Stimulated activated CD4-positive, alpha-beta T cell treated with anti-CD3 and anti-CD28 coated beads, TNF-alpha, amount 100 ng/mL, for 4 hours (primary cell): ENCODE measurements at places on chromosomes 4 and X.

GRCh38 chr4:7960017-7960789 is 20.5 kb upstream of the AFAP1 start:
- no peak for DNase-seq

GRCh38 chrX:24207826-24208225 is 58.3 kb downstream of the ZFX start:
- DNase-seq, result no peak

DNA sequence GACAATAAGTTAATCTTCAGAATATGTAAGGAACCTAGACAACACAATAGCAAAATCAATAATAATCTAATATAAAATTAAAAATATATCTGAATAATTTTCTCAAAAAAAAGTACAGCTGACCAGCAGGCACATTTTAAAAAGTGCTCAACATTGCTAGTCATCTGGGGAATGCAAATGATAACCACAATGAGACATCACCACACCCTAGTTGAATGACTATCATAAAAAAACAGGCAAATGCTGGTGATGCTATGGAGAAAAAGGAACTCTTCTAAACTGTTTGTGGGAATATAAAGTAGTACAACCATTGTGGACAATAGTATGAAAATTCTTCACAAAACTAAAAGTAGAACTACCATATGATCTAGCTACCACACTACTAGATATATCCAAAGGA is 956.9 kb upstream of the NDST4 start:
- DNase-seq, result no peak

DNA sequence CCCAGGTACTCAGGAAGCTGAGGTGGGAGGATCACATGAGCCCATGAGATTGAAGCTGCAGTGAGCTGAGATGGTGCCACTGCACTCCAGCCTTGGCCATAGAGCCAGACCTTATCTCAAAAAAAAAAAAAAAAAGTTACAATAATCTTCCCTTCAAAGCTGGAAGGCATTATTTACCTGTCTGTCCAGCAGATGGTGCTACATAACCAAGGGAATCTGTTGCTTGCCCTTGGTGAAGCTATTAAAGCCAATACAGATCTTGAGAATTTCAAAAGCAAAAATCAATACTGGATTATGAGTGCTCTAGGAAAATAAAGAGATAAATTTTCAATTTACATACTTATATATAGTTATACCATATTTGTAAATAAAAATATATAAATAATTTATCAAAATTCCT is 25.9 kb downstream of the PKD2 start:
- no peak for DNase-seq

GRCh38 chr4:73851293-73851692 is 1.8 kb upstream of the PF4V1 start:
- no peak for DNase-seq

DNA sequence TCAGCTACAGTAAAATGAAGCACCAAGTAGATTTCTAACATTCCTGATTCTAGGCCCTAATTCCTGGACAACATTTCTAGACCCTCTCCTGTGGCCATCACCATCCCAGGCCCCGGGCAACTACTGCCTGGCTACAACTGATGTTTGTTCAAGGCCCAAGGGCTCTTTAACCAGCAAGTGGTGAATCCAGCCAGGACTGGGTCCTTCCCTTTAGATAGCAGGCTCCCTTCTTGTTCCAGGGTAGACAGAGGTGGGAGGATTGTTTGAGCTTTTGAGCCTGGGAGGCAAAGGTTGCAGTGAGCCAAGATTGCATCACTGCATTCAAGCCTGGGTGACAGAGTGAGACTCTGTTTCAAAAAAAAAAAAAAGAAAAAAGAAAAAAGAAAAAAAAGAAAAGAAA is 12.7 kb upstream of the AADAT start:
- no peak for DNase-seq

DNA sequence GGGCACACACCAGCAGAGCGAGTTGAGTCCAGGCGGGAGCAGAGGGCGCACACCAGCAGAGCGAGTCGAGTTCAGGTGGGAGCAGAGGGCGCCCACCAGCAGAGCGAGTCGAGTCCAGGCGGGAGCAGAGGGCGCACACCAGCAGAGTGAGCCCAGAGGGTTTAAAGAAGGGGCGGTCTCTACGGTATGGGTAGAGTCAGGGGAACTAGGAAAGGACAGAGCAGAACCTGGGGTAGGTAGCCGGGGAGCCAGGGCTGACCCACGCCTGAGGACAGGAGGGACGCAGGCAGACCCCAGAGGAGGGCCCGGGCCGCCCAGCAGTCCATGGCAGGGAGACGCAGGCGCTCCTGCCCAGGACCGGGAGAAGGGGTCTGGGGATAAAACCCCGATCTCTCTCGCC is 22.0 kb upstream of the ADRA2C start:
- DNase-seq, result no peak

DNA sequence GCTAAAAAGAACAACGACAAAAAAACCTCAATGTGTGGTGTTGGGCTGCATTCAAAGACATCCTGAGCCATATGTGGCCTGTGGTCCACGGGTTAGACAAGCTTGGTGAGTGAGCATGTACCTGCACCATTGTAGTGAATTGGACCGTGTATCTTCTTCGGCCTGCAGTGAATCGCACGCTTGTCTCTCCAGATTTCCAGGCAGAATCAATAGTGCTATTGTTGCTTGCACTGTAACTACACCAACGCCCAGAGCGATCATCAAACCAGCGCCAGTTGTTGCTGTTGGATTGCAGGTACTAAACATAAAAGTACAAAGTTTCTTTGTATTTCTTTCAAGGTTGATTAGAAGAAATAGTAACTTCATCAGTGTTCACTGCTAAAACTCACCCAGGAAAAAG is 101.6 kb downstream of the HUWE1 start:
- DNase-seq, result no peak

- DNase-seq, result no peak
Measured at GRCh38 chr4:52657618-52658501, 1.2 kb downstream of the USP46 start.
